Hematopoietic multipotent progenitor cell treated with erythropoietin and hydrocortisone succinate and interleukin-3 and kit ligand, for 6 days (in vitro differentiated cells): ENCODE measurements at places on chromosomes 16 and 17.

DNA sequence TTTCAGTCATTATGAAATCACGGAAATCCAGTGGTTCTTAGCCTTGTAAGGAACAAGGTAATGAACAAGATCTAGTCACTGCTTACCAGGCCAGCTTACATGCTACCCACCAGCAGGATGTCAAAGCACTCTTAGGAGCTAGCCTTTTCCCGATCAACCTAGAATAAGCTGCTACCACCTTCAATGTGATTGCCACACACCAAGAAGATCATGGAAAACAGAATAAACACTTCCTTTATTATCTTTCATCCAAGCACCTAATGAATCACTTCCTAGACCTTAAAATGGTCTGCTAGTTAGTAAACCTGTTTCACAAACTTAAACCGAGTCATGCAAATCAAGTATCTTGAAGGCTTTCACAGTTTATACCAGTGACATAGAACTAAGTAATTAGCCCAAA, 5.0 kb downstream of the BBS2 start:
- no peak for DNase-seq

DNA sequence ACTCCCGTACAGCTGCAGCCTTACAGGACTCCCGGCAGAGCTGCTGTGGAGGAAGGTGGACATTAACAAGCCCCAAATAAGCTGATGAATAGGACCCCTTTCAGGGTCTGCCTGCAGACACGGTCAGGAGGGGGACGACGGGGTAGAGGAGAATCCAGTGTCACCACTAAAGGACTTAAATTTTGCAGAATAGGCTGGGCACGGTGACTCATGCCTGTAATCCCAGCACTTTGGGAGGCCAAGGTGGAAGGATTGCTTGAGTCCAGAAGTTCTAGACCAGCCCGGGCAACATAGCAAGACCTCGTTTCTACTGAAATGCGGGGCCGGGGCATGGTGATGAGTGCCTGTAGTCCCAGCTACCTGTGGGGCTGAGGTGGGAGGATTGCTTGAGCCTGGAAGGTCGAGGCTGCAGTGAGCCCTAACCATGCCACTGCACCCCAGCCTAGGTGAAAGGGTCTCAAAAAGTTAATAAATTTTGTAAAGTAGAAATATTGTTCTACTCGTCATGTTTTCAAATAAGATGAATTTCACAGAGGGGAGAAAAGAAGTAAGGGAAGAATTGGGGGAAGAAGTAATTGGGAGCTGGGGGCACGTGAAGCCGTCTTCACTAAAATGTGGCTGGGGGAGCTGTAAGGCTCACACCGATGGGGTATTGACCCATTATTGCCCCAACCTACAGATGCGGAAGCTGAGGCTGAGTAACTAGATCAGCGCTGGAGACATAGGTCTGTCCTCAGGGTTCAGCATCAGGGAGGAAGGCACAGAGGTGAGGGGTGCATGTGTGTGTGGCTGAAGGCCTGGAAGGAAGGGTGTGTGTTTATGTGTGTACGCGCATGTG, 4.7 kb downstream of the LITAFD start:
- no peak for DNase-seq

DNA sequence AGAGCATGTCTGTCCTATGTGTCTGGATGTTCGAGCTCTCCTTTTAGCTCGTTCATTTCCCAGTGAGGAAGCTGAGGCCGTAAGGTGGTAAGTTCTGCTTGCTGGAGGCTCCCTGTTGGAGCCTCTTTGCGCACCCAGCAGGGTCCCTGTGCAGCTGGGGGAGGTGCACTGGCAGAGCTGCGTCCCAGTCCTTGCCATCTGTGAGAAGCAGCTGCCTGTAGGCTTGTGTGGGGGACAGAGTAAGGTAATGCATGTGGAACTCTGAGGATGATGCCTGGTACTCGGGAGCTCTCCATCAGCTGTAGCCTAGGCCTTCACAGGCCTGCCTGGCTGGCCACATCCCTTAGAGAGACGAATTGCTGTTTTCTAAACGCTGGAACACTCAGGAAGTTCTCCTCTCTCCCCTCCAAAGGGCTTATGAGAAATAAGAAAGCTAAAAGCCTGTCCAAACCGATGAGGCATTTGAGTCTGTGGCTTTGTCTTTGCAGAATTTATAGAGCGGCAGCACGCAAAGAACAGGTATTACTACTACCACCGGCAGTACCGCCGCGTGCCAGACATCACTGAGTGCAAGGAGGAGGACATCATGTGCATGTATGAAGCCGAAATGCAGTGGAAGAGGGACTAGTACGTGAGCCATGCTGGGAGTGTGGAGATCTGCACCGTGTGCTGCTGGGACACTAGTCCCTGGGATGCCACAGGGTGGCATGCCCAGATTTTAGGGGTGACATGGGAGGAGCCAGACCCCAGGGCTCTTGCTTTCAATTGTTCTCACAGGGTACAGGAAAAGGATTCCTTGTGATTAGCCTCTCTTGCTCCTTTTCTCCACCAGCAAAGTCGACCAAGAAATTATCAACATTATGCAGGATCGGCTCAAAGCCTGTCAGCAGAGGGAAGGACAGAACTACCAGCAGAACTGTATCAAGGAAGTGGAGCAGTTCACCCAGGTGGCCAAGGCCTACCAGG, 1.6 kb downstream of the NDUFB10 start:
- DNase-seq, result peak; percentile 79

DNA sequence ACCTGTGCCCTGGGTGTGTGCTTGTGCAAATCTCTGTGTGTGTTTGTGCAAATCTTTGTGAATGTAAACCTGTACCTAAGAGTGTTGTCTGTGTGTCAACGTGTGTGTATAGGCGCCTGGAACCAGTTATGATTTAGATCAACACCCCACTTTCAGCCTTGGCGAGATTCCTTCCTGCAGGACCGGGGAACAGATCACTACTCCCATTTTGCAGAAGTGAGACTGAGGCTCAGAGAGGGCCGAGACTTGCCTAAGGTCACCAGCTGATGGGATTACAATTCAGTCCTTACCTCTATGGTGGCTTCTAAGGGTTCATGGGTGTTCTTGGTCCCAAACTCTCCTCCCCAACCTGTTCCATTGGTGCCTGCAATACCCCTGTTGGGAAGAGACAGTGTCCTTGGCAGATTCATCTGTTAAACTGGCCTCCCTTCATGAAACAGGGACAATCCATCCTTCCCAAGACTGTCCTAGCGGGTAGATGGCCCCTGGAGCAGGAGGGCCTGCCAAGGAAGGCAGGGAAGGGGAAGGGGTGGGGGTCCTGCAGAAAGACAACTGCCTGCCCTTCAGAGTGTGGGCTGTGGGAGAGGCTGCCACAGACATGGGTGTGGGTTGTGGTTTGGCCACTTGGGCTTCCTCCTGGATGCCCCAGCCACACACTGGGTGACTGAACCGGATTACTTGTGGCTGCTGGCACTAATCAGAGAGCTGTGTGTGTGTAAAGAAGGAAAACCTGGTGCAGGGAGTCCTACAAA, 6.9 kb upstream of the MAPK7 start:
- DNase-seq, result no peak

GRCh38 chr17:80605326-80606066, 60.9 kb downstream of the RPTOR start:
- DNase-seq, result no peak

DNA sequence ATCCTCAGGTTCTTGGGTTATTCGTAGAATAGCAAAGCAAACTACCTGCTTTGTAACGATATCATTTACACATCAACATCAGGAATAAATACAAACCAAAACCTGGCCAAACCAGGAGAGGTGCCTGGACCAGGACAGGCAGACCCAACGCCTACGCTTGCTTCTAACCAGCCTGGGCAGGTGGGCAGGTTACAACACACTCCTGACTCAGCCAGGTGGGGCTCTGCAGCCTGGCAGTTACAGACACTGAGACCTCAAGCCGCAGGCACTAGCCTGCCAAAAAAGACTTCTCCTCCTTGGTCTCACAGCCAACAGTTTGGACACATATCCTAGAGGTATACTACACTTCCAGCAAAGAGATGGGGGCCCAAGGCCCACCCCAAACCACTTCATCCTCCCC, 14.0 kb downstream of the ANKRD11 start:
- DNase-seq, result no peak

- DNase-seq, result no peak
Observed at GRCh38 chr17:55652825-55653224, 69.8 kb downstream of the TMEM100 start.

DNA sequence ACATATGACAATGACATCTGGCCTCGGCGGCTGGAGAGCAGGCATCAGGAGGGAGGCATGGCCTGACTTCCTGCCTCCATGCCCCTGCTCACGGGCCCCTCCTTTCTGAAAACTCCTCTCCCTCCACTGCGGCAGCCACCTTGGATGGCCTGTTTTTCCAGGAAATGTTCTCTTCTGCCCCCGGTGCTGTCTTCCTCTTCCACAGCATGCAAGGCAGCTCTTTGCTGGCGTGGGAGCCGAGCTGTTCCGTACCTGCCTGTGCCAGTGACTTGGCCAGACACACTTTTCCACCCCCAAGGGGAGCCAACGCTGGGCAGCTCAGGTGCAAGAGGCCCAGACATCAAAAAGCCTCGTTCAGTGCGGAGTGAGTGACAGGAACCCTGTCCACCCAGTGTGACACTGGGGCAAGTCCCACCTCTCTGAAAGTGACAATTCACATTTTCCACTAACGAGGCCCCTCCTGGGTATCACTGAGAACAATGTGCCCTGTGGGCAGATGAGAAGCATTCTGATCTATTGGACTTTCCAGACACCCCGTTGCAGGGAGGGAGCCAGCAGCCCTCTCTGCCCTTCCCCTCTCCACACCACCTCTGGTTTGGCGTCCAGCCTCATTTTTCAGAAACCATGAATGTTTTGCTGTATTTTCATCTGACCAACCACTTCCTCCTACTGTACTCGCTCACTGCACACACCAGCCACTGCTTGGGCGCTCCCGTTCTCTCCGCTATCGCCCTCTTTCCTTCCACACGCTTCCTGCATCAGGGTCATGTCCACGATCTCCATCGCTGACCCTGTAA, 31.2 kb downstream of the NSMCE1 start:
- DNase-seq, result peak; percentile 87

GRCh38 chr16:29738514-29738913, 7.3 kb downstream of the C16orf54 start:
- DNase-seq, result peak; percentile 30

DNA sequence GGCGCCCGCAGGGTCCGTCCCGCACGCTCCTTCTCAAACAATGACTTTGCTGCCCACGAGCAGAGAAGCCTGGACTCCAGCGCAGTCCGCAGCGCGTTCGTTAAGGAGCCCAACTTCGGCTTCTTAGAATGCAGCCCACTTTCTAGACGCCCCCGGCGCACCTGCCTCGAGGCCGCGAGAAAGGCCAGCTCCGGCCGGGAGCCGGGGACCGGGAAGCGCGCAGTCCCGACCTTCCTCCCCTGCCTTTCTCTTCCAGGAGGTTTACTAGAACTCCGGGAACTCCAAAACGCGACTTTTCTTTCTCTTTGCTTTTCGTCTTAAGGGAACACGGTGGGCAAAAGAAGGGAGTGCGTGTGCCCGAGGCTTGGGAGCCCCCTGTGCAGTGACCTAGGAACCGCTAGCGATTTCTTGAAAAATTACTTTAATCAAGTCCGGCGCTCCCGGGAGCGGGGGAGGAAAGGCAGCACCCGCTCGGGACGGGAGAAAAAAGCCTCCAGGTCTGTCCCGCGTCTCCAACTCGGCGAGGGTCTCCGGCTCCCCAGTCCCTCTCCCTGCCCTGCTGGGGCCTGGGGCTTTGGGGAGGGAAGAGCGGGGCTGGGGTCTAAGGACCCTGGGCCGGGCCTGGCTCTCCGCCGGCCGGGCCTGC, 2.6 kb downstream of the HNF1B start:
- no peak for DNase-seq

DNA sequence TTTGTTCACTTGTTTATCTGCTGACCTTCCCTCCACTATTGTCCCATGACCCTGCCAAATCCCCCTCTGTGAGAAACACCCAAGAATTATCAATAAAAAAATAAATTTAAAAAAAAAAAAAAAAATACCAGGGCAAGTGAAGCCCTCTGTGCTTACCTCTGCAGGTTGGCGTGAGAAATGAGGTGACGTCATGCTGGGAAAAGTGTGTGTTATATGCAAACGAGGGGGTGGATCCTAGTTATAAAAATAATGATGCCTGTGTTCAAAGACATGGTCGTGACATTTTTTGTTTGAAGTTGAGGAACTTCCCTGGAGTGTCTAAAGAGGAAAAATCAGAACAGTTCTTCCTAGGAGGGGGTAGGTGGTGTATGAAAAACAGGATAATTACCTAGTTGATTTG, 20.2 kb downstream of the TMC7 start:
- no peak for DNase-seq

DNA sequence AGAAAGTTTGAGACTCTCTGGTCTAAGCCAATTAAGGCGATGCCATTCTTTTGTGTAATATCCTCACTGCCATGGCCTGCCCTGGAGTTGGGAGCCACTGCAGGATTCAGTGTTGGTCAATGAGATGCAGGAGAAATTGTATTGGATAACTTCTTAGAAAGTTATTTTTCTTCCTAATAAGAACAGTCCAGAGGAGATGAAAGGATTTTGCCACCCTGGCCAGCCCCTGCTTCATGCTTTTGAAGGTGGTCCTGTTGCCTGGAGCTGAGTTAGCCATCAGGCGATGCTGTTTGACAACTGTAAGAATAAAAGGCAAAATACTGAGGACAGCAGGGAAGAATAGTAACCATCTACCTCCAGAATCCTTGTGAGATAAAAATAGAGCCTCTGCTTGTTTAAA, 35.4 kb upstream of the CNTNAP4 start:
- DNase-seq, result no peak

DNA sequence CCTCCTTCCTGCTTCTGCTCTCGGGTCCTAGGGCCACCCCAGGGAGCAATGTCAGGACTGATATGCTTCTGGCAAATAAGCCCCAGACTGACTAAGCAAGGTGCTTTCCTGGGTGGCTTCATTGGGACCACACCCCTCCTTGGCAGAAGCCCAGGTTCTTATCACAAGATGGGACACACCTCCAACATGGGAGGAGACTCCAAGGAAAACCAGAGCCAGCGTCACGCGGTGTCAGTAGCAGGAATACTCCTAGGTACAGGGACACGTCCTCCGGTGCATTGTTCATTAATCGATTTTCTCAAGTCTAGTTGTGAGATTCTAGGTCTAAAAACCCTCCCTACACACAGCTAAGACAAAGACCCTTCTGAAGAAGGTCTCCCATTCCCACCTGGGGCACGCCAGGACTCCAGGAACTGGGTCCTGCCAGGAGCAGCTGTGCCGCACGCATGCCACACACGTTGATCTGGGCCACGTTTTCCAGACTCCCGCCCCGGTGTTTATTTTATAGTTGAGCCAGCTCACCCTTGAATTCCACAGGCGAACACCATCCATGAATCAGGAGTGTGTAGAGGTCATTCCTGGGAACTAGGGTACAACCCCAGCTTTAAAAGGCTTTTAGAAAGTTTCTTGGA, 30.8 kb downstream of the FA2H start:
- DNase-seq, result peak; percentile 60

GRCh38 chr17:76074390-76075363, at the start of gene GALR2:
Gene GALR2 (plus strand): TSS chr17:76074781. CDS start chr17:76074884, 103 bp downstream.
- peak; percentile 52 for DNase-seq

DNA sequence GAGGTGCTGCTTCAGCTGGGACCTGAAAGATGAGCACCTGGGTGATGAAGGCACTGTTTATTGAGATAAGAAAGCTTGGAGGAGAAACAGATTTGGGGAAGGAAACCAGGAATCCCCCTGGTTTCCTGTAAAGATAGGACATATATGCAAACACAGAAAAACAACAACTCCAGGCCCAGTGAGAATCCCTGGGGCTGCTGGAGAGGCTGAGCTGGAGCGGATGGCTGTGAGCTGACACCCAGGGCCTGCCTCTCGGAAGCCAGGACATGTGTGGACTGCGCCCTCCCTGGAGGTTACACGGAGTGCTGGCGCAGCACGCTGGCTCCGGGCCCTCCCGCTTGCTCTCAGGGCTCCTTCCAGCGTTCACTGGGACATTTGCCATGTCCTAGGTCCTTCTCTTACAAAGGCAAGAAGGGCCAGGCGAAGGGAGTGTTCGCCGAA, 57.5 kb downstream of the CYB5B start:
- peak; percentile 36 for DNase-seq
